ENCODE measurements at places on chromosomes 1 and 21.

DNA sequence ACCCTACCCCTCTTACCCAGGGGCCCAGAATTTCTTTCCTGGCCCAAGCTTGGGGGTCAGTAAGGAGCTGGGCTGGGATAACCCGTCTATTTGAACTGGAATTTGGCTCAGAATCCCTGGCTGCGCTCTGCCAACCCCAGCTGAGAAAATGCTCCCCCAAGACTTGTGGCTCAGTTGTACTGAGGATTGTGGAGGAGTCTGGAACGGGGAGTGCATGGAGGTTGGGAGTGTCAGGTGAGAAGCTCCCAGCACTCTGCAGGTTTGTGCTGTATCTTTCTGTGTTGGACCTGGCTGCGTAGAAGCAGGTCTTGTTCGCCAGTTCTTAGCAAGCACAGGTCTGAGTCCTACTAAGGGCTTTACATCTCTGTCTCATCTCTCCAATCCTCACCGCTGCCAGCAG is 1.6 kb downstream of the TCEA3 start:
- DNase-seq: no peak

- DNase-seq: peak; percentile 78
These were observed 494.7 kb upstream of the ADGRL2 start for GRCh38 chr1:81305997-81306452.

DNA sequence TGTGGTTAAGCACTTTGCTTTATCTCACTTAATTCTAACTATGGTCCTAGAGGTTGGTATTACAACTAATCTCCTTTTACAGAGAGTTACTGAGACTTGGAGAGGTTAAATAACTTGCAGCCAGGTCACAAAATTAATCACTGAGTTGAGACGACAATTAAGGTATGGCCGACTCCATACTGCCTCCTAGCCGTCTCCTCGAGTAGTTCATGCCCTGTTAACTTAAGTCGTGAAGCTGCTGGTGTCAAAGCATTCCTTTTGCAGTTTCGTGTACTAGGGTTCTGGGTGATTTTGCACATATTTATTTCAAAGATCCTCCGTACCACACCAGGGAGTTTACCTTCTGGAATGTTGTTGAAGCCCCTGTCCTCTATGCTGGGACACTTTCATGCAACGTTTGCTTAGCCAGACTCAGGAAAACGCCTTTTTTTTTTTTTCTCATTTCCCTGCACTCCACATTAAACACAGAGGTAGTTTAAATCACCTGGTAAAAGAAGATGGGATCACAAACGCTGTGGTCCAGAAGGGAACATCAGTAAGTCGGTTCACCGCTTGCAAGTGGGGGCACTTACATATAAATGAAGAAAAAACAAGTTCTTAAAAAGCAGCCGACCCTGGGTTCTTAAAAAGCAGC is 570 bp upstream of the NEK7 start:
- peak; percentile 68 for DNase-seq

DNA sequence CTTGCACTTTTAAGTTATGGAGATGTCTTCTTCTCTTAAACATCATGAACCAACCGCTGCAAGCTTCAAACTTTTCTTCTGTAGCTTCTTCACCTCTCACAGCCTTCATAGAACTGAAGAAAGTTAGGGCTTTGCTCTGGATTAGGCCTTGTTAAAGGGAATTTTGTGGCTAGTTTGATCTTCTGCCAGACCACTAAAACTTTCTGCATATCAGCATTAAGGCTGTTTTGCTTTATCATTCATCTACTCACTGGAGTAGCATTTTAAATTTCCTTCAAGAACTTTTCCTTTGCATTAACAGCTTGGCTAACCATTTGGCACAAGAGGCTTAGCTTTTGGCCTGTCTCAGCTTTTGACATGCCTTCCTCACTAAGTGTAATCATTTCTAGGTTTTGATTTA is 43.0 kb upstream of the RGL1 start:
- no peak for DNase-seq

GRCh38 chr1:37901191-37901892 is 42.0 kb upstream of the MTF1 start:
- DNase-seq: no peak
